ENCODE measurements at places on chromosomes 7 and 10.

DNA sequence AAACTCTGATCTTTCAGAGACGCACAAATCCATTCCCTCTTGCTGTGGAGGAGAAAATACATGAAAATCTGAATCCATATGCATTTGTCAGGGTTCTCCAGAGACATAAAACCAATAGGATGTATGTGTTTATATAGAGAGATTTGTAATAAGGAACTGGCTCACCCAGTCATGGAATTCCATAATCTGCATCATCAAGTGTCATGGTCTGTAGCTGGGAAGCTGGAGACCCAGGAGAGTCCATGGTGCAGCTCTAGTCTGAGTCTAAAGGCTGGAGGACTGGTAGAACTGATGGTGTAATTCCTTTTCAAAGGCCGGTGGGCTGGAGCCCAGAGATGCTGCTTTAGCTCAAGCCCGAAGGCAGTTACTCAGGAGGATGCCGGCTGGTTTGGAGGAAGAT lies 134.0 kb downstream of the TCF7L2 start:
- no peak for DNase-seq

GRCh38 chr7:37304921-37305320 lies 143.7 kb downstream of the ELMO1 start:
- DNase-seq = no peak

- DNase-seq = no peak
These were observed 199.9 kb upstream of the FAM3C start for GRCh38 chr7:121595758-121596696.

- DNase-seq = no peak
These were observed 41.0 kb upstream of the TMEM248 start for GRCh38 chr7:66880053-66880452.

- no peak for DNase-seq
These were observed 35.5 kb downstream of the SORCS1 start for GRCh38 chr10:107129000-107129399.

DNA sequence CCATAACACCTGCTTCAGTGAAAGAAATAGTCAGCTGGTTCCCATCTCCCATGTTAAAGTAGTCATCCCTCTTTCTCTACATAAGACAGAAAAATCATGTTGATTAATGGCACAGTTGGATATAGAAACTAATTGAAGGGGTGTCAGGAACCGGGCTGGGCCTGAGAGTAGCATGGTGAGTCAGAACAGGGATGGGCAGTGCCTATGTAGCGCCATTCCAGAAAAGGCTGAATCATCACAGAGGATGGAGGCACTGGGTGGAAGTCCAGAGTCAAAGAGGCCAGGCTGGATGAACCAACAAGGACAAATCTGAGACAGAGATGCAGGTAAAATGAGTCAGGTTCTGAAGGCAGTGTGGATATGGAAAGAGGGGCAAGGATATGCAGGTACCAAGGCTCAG lies 201.2 kb downstream of the LHFPL3 start:
- no peak for DNase-seq

- DNase-seq = no peak
These were observed 301.6 kb upstream of the NRP1 start for GRCh38 chr10:33635967-33636515.

GRCh38 chr10:11719496-11720259 lies 22.5 kb upstream of the ECHDC3 start:
- no peak for DNase-seq

DNA sequence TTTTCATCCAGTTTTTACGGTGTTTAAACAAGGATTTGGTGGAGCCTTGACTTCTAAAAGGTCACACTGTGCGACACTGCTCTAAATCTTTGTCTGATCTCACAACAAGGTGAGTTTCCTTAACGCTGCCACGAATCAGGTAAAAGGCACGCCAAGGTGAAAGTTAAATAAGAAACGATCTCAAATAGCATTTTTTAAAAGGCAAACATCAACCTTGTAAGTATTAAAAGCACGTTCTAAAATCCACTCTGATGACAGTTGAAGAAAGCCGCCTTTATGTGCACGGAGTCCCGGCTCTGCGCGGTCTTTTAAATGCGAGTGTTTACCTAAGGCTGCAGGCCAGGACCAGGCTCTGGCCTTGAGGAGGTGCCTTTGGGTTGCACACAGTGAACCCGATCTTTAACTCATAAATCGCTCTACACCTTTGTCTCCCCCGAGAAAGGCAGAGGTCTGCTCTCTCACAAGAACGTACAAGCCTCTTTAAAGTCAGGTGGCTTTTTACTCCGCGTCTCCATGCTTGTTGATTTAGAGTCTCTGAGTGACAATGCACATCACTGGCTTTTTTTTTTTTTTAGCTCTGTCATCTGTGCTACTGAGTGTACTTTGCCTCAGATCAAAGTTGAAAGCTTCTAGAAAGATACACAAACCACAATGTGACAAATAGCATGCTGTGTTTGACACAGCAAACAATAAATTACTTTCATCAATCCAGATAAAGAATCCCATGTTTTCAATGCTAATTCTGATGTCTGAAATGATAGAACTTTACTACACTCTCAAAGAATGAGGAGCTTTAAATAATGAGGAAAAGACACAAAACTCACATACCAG lies 25.9 kb upstream of the RNF32 start:
- DNase-seq = no peak

GRCh38 chr10:29240986-29241660 lies 47.7 kb upstream of the LYZL1 start:
- no peak for DNase-seq

DNA sequence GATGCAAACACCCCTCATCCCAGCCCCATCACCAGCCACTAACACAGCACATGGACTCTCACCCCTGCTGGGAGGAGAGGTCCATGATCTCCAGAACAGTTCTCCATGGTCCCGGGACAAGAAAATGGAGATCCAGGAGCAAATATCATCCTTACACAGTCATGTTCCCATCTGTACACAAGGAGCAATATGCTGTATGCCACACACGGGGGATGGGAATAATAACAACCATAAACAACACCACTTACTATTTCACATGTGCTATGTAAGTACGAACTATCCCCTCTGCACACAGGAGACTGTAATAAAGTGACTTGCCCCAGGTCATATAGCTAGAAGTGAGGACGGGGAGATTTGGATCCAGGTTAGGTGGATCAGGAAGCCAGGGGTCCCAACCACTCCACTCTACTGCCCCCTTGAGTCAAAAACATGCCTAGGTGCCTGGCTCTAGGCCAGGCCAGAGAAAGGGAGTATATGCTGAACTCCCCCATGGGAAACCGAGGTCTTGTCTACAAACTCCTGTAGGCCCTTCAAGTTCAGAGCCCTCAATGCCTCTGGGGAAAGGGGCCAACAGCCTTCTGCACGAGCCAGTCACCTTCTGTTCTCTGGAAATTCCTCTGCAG lies 34.1 kb downstream of the LRRC20 start:
- DNase-seq = no peak

GRCh38 chr7:16684935-16685334 lies 39.0 kb downstream of the BZW2 start:
- DNase-seq = no peak

DNA sequence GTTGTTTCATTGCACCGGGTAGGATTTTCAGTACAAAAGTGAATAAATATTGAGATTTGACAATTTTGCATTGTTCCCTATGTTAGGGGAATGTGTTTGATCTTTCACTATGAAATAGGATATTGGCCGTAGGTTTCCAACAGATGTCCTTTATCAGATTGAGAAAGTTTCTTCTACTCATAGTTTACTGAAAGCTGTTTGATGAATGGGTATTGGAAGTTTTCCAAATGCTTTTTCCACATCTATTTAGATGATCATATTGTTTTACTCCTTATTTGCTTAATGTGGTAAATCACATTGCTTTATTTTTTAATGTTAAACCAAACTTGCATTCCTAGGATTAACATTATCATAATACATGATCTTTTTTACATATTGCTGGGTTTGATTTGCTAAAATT lies 177.9 kb upstream of the C7orf33 start:
- DNase-seq = no peak

DNA sequence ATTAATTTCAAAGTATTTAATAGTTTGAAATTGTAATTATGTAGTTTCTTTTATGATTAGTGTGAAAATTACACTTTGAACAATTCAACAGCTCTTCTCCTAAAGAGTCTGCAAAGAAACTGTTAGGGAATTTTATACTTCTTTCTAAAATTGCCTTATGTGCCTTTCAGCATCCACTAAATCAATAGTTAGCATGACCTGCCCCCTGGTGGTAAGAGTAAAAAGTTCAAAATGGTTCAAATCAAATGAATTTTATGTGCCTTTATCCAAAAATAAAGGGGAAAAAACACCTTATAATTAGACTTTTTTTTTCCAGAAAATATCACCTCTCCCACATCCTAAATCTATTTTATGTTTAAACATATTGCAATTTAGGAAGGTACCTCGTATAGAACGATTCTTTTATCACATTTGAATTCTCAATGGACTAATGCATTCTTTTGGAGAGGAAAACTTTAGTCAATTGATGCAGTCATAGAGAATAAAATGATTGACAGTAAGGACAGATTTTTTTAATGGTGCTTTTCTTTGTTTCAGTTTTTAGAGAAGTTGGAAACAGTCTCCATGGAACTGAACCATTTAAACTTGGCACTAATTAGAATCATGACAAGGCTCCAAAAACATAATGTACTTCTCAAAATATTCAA lies 163.7 kb downstream of the SEMA3D start:
- DNase-seq = no peak

GRCh38 chr10:110241841-110242240 lies 34.4 kb downstream of the MXI1 start:
- no peak for DNase-seq

- DNase-seq = peak; percentile 49
These were observed 143.3 kb downstream of the TES start for GRCh38 chr7:116353647-116354046.

GRCh38 chr7:102153599-102153946 lies 133.1 kb upstream of the SH2B2 start:
- DNase-seq = no peak

GRCh38 chr10:119183664-119184412 lies 5.2 kb upstream of the PRDX3 start:
- no peak for DNase-seq

DNA sequence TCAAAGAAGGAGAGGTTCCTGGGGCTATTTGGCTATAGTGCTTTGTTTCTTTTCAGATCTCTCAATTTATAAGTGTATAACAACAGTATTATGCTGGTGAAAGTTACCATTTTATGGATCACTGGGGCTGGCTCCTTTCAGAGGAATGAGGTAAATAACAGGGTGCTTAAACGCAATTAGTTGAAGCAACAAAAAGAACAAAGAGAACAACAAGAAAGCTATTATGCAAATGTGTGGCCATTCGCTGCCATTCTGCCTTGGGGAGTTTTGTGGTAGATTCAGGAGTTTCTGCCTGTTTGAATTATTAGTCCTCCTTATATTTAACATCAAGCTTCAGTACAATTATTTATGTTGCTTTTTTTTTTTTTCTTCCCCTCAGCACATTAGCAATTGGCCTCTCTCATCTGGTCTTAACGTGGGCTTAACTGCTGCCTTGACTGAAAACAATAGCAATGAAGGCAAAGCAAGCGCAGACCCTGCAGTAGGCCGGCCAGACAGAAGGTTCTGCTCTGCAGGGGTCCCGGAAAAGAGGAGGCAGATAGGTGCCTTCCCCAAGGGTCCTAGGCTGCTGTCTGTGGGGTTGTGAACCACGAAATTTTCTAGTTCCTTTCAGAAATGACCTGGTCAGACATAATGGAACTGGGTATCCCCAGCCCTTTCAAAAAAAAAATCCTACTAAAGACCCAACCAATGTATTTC lies 339.9 kb upstream of the PODXL start:
- no peak for DNase-seq

DNA sequence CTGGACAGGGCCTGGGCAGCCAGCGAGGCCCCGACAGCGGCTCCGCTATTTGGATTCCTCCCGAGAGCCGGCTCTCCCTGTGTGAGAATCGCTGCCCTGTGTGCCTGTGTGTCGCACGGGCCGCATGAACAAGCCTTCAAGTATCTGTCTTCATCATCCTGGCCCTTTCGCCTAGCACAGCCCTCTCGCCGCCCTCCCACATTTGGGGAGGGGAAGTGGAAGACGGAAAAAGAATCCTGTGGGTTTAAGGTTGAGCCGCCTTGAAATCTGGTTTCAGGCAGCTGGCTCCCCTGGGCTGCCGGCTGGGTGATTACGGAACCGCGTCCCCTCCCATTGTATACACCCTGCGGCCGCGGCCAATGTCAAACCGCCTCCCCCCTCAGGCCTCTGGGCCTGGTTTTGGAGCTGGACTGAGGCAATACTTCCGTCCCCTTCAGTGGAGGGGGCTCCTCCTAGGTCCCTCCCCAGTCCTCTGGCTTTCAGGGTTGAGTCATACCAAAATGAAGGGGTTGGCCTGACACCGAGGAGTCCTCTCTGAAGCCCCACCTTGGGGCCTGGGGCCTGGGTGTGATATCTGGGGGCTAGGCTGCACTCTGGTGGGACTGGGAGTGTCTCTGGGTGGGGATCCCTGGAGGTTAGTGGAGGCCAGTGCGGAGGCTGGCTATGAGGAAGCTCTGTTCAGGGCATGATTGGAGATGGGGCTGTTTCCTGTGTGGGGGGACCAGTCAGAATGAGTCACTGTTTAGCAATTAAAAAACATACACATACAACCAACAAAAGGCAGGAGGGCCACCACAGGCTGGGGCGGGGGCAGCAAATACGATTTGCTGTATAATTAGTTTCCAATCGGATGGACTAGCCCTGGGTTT lies 1.7 kb downstream of the TRIM8 start:
- DNase-seq = peak; percentile 86

DNA sequence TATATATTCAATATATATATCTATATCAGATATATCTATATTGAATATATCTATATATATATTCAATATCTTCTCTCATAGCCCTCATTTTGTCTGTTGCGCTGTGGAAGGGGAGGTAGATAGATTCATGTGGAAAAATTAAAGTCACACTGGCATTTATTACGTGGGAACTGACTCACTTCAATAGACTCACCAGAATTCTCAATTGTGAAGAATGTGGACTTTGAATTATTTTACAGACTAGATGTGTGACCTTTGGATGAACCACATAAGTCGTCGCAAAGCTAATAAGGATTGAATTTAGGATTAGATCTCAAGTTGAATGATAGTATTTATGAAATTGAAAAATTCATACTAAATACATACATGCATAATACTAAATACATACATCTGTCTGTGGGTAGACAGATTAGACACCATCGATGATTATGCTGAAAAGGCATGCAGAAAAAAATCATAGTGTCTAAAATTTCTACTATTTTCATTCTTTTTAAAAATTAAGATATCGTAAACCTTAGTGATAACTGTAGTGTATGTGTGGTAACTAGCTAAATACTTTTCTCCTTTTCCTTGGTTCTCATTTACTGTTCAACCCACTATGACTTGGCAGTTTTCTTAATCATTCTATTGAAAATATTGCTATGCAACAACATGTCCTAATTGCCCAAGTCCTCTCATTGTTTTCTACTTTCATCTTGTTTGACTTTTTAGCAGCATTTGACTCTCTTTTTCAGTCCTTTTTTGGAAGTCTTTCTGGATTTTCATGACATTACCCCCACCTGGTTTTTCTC lies 61.8 kb upstream of the A1CF start:
- DNase-seq = no peak

GRCh38 chr7:98629001-98629431 lies 11.9 kb downstream of the NPTX2 start:
- no peak for DNase-seq

Data from keratinocyte (primary cell).